ENCODE measurements at places on chromosomes 16 and 17. TPM values are rescaled to one million over a fixed set of nuclear protein-coding genes. Genes with fewer than 3 reads are reported as not detected.

DNA sequence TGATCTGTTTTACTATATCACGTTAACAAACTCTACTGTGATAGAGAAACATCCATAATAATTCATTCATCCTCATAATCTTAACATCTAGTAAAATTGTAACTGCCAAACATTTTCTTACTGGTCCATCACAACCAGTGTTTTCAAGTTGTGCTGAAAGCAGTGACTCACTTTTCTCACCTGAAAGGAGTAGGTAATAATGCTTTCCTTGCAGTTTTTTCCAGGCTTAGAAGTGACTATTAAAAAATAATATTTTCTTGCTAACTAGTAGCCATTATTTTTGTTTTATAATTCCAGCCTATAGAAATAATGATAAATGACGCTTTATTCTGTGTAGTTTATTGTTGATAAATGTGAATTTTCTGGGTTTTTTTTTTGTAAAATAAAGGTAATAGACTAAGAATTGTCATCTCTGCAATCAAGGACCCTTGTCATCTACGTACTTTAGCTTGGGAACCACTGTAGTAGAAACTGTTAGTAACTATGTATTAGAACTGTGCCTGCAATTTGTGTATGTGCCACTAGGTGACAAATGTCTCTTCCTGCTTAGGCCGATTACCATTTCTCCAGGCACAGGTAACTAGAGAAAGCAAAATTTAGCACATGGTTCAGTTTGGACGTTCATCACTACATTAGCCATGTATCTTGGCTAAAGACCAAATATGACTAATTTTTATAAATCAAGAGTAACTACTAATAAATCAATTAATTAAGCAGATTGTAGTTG is 409.4 kb upstream of the ERCC4 start:
- DNase-seq = no peak

GRCh38 chr17:50634915-50635731 is 442 bp downstream of the ABCC3 start:
- no peak for DNase-seq

MPP3 gene
- polyA plus RNA-seq = 15.3 TPM

ZC3H18 gene
- polyA plus RNA-seq = 34.3 TPM

- no peak for DNase-seq
Measured at GRCh38 chr16:83023640-83024039, 396.9 kb downstream of the CDH13 start.

All from left renal pelvis (tissue), 4 donors.